ENCODE measurements at places on chromosomes 11 and 22.

- DNase-seq, result no peak
These were observed 31.0 kb downstream of the SIK2 start for GRCh38 chr11:111633248-111633647.

- DNase-seq, result no peak
These were observed 38.6 kb upstream of the MMP13 start for GRCh38 chr11:102994105-102994504.

DNA sequence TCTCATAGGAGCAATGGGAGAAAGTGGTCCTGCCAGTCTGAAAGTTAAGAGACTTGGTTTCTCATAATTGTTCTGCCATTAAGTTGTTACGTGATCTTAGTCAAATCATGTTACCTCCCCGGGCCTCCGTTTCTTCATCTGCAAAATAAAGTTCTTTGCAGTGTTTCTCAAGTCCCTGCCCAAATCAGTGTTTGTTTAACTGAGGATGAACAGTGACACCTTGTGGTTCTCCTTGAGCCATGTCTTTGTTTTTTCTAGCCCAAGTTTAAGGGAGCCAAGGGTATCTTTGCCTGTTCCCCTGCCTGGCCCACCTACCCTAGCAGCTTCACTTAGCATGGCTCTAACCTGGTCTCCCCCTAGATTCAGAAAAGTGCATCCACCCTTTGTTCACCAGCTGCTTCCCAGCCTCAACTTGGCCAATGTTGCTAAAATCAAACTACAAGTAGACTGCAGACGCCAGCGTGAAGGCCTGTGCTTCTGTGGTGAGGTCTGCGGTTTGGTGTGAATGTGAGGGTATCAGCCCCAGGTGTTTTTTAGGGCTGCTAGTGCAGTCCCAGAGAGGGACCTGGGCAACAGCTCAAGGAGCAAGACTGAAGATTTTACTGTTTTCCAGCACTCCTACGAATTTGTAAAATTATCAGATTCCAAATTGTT, 35.5 kb downstream of the FZD4 start:
- DNase-seq, result no peak

DNA sequence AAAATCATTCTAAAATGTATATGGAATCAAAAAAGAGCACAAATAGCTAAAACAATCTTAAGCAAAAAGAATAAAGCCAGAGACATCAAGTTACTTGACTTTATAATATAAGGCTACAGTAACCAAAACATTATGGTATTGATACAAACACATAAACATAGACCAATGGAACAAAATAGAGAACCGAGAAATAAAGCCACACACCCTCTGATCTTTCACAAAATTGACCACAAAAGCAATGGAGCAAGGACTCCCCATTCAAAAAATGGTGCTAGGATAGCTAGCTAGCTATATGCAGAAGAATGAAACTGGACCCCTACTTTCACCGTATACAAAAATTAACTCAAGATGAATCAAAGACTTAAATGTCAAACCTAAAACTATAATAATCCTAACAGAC, 43.2 kb downstream of the GLYATL2 start:
- no peak for DNase-seq

DNA sequence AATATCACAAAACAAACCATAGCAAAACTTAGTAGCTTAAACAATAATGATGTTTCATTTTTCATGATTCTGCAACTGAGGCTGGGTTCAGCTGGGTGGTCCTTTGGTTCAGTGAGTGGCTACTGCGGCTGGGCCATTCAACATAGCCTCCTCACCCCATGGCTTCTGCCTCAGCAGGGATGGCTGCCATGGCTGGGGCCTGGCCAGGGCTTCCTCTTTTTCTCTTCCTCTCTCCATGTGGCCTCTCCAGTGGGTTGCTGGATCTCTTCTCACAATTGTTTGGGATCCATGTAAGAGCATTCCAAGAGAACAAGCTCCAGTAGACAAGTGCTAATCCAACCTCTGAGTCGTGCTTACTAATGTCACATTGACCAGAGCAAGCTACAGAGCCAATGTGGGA, 248.6 kb upstream of the PLET1 start:
- DNase-seq, result no peak

DNA sequence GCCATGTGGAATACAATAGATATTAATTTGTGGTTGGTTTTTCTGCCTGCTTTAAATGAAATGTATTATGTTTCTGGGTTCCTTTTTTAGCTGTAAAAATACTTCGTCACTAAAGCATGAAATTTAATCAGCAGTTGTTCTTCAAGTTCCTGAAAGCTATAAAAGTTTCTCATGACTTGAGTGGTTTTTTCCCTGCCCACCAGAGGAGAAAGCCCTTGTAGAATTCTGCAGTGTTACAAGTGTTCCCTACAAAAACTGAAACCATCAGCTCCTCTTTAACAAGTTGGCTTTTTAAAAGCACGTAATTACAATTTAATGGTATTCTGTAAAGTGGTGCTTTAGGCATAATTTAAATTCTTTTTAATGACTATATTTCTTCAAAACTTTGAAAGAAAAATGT, 56.2 kb downstream of the PANX1 start:
- DNase-seq, result no peak

DNA sequence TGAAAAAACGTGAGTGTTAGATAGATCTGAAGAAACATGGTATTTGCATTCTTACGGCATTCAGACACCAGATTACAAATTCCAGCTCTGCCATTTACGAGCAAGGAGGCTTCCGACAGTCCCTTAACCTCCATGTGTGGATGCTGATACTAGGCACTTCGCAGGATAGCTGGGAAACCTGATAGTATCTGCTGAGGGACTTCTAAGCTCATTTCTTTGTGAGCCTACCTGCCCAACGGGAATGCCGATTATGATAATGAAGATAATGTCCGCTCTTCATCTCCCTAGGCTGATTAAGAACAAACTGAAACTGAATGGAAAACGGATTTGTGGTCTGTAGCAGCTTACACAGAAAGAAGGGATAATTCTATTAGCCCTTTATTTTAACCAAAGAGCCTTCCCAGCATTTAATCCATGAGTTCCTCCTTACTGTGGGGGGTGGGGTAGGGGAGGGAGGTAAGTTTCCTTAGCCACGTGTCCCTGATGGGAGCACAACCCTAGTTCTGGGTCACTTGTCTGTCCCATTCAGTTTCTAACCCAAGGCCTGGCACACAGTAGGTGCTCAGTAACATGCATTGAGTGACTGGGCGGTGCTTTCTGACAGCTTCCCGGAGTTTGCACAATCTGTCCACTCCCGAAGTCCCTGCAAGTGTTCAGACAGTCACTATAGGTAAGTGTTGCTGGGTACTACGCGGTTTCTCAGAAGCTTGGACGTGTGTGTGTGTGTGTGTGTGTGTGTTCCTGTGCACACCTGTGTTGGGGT, 39.2 kb downstream of the CD6 start:
- no peak for DNase-seq

- DNase-seq, result no peak
These were observed 653.5 kb downstream of the FAM181B start for GRCh38 chr11:82080160-82080559.

DNA sequence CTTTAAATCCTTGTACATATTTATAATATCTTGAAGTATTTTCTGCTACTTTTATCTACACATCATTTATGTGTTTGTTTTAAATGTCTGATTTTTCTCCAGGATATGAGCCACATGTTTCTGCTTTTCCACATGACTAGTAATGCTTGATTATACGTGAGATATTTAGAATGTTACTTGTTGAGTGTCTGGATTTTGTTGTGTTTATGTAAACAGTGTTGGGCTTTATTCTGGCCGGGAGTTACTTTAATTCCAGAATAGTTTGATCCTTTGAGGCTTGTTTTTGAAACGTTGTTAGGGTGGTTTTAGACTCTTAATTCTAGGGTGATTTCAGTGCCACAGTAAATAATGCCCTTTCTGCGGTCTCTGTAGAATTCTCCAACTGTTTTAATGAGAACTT, 252.9 kb downstream of the BLID start:
- DNase-seq, result no peak

- DNase-seq, result no peak
These were observed 43.8 kb upstream of the NECTIN1 start for GRCh38 chr11:119772641-119773415.

DNA sequence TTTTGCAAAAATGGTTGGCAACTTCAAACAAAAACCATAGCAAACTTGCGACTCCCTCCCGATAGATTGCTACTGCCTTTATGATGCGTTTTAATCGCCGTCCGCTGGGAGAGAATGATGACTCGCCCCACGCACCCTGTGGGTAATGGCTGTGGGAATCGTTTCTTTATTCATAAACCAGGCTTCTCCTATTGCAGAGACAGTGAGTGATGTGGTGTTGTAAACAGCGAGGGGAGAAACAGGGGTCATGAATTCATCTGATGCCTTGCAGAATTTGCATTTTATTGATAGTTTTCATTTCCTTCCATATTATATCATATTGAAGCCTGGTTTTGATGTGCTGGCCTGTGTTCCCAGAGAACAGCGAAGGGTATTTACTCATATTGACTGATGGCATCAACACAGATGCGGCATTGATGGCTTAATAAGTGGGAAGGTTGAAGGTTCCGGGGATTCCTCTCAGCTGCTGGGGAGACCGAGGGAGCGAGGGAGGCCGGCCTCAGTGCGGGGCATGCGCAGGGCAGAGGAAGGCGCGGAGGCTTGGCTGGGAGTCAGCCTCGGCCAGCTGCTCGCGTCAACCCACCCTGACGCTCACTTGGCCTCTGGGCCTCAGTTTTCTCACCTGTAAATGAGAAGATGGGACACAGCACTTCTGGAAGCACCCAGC, 41.3 kb downstream of the ARHGAP8 start:
- no peak for DNase-seq

DNA sequence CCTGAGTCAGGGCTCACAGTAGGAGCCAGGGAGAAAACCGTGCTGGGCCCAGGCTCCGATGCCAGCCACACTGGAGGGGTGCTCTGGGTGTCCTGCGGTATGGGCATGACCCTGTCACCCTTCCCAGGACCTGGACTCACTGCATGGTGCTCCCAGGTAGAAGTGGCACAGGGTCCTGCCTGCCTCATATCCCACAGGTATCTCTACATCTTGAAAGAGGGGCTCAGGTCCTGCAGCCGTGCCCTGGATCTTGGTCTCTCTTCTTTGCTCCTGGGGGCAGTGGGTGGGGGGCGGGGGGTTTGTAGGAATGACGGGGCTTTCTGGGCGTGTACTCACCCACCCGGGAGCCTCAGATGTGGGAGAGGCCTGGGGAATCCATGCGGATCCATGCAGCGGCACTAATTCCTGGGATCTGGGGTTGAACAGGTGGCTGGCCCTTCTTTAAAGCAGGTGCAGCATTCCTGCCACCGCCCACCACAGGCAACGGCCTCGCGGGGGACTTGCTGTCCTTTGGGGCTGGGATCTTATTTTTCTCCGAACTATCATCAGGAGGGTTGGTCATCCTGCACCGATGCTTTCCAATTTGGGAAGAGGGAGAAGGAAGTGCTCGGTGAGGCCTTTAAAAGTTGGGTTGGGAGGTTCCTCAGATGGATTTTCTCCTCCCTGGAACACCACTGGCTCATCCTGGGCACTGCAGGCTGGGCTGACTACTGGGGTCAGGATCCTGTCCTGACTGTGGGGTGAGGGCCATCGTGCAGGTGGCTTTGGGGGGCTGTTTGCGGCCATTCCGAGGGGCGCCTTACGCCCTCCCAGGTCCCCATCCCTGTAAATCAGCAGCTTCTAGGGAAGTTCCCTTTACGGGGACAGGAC, 886.4 kb downstream of the BRD1 start:
- DNase-seq, result no peak

- DNase-seq, result no peak
These were observed 17.2 kb upstream of the CRYBB3 start for GRCh38 chr22:25182131-25183110.

- no peak for DNase-seq
These were observed 54.0 kb downstream of the SLC36A4 start for GRCh38 chr11:93143800-93144199.

GRCh38 chr11:122096272-122097112, 19.5 kb downstream of the BLID start:
- DNase-seq, result no peak

DNA sequence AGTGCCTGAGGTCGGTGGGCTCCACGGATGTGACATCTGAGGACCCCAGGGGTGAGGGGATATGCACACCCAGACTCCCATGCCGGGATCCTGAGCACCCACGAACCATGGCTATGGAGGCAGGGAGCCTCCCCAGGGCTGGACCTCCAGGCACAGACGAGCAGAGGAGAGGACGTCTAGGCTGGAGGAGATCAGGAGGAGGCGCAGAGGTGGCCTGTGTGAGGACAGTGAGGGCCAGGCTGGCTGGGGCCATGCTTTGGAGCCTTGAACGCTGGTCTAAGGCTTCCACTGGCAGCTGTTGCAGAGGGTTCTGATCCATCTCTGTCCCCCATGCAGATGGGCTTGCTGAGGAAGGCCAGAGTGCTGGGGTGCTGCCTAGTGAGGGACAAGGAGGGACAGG, 29.0 kb downstream of the FGF4 start:
- no peak for DNase-seq

- no peak for DNase-seq
These were observed 63.0 kb upstream of the MYEOV start for GRCh38 chr11:69230856-69231425.

- peak; percentile 3 for DNase-seq
These were observed 30.0 kb upstream of the WNT11 start for GRCh38 chr11:76236092-76236999.

DNA sequence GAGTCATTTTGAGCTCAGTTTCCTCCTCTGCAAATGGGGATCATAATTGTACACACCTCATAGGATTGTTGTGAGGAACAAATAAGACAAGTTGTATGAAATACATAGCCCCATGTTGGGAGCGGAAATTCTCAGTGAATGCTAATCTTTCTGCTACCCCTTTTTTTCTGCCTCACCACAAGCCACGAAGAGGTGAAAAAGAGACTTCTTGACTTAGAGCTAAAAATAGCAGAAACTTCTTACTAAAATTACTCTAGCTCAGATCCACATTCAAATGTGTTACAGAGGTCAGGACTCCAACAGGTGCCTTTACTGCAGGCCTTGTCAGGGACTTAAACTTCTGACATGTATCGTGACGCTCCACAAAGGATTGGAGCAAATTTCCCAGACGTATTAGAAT, 128.5 kb downstream of the MIAT start:
- no peak for DNase-seq

DNA sequence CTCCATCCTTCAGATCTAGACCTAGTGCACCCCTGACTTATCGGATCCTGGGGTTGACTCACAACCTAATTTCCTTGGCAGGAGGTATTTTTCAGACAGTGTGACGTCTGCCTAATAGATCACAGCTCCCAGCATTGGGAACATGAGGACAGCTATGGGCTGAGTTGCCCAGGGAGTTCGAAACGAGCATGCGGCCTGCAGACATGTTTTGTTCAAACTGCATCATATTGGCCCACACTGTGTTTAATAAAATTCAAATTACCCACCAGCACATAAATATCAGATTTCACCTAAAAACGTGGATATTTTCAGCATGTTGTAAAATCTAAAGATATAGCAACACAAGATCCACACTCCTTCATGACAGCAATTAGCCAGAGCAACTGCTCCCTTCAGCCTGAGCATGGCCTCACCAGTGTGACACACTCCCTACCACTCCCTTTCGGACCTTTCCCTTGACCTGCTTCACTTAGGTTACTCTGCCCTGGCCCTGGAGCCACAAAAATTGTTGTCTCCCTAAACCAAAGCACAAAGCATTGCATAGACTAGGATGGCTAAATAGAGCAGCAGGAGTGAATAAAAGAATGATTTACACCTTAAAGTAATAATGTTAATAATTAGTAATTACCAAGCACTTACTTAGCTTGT, 53.6 kb upstream of the USP47 start:
- DNase-seq, result no peak

GRCh38 chr22:41377846-41378245, 3.9 kb upstream of the TEF start:
- DNase-seq, result no peak

- no peak for DNase-seq
These were observed 21.9 kb downstream of the SERPINH1 start for GRCh38 chr11:75583718-75584658.

- no peak for DNase-seq
These were observed 11.7 kb downstream of the FJX1 start for GRCh38 chr11:35629914-35630313.
